ENCODE measurements at places on chromosomes 1 and 21.

DNA sequence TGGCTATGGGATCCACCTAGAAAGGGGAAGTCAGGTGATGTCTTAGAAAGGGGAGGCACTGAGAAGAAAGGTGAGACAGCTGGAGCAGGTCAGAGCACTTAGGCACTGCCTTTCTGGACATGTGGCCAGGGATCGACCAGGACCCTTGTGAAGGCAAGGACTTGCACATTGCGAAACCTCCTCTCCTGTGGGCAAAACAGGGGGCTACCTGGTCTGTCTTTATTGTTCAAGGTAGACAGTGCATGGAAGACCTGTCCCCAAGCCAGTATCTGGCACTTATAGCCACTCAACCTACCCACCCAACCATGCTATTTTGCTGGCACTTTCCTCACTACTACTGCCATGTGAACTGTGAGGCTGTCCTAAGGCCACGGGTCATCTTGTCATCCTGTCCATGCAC is 67.2 kb downstream of the NAV1 start:
- DNase-seq: no peak

DNA sequence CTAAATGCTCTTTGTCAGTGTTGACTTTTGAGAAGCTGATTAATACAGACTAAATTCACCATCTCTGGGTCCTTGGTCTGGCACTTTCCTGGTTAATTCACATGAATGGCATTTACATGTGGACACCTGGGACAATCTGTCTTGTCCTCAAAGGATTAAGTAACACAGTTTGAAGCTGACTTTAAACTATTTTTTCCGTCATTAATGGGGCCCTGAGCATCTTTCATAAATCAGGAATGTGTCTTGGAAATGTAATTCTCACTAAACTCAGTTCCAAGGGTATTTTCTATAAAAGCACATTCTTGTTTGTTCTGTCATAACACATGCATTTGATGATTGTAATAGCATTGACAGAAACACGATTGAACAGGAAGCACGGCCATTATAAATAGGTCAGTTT is 26.7 kb upstream of the NBL1 start:
- no peak for DNase-seq

GRCh38 chr1:241485554-241485992 is 34.0 kb downstream of the FH start:
- no peak for DNase-seq

DNA sequence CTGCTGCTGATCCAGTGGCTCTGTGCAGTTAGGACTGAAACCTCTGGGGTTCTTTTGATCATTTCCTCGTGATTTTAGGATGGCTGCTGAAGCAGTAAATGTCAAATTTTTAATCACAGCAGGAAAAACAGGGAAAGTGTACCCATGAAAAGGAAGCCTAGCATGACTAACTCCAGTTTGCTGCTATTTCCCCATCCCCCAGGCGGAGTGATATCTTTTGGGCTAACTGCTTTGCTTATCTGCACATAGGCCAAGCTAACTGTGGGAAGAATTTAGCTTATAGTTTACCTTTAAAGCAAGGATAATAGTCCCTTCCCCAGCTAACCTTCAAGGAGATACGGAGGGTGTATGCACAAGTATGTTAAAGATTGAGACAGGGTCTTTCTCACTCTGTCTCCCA is 149.8 kb upstream of the TNR start:
- DNase-seq: no peak

DNA sequence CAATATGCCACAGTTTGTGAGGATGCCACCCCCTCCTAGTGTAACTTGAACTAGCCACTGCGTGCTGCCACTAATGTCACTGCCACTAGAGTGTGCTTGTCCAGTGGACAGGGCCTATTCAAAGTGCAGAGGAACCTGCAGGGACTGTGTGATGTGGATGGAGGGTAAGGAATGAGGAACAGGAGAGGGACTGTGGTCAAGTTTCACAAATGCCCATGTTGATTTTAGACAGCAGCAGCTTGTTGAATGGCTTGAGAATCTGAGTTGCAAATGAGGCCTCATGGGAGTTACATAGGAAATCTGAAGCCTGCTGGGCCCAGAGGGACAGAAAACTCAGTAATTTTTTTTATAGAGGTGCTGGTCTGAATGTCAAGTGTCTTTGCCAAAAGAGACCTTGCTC is 112.3 kb downstream of the HHAT start:
- no peak for DNase-seq

DNA sequence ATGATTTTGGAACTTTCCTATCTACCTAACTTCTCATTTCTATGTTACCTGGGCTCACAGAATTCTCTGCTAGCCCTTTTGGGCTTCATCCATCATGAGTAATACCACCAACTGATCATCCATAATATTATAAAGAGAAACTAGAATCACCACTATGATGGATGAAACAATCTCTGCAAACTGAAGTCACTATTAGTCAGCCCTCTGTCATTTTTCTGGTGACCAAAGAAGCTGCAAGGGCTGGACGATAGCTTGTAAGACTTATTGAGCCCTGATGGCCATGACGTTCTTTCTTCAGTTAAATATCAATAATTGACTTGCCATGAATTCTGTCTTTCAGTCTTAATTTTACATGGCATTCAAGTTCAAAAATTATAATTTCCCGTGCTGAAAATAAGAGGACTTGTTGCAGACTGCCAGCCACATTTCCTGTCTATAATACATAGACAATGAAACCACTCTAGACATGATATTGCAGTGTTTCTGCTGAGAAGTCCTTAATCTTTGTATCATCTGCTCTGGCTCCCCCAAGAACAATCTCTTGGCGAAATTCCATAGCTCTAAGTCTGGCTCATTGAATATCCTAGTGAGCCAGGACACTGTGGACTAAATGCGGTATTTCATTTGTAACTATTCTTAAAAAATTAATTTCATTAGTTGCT is 655.0 kb upstream of the CAMK1G start:
- DNase-seq: no peak

DNA sequence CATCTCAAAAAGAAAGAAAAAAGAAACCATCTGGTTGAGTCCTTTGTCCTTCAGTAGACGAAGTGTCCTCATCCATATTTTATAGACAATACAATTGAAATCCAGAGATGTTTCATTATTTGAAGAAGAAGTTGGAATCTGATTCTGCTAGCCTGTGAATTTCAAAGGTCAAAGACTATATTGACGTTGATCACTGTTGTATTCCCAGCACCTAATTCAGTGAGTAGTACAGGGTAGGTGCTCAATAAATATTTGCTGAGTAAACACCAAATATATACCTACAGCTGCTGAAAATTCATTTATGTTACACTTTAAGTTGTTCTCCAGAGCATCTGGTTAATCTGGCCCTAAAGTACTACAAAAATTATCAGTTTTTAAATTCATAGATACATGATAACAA is 135.2 kb downstream of the CACNA1E start:
- DNase-seq: no peak

GRCh38 chr1:214475746-214476145 is 75.7 kb downstream of the PTPN14 start:
- DNase-seq: no peak

Data from activated CD8-positive, alpha-beta memory T cell treated with anti-CD3 and anti-CD28 coated beads, Interleukin-2, amount 10 ng/mL, durations not matched to agents 7 days and 5 days (primary cell).